ENCODE measurements at places on chromosomes 3 and 15. TPM values are rescaled to one million over a fixed set of nuclear protein-coding genes. Genes with fewer than 3 reads are reported as not detected.

The LRRC31 gene
- not detected for total RNA-seq

The SACM1L gene
- total RNA-seq: 70.8 TPM

The ZCWPW2 gene
- total RNA-seq: 0.18 TPM

The CLDND1 gene
- 535 TPM for total RNA-seq

The GUCA1C gene
- not detected for total RNA-seq

The DBR1 gene
- total RNA-seq: 22.2 TPM

The CFAP161 gene
- total RNA-seq: not detected

The LYZL4 gene
- total RNA-seq: not detected

The PIK3R4 gene
- 25.0 TPM for total RNA-seq

The MEGF11 gene
- total RNA-seq: not detected

The CASR gene
- 0.02 TPM for total RNA-seq

The DNAH12 gene
- total RNA-seq: 0.14 TPM

The SLC12A1 gene
- not detected for total RNA-seq

The PAK6 gene
- total RNA-seq: 0.43 TPM

The C3orf85 gene
- total RNA-seq: not detected

All from T-helper 2 cell treated with Interferon-gamma antibody and Interleukin-4, amounts not matched to agents 100 ng/mL and 5 ng/mL, for 36 hours (primary cell).